ENCODE measurements at places on chromosomes 5 and 9.

DNA sequence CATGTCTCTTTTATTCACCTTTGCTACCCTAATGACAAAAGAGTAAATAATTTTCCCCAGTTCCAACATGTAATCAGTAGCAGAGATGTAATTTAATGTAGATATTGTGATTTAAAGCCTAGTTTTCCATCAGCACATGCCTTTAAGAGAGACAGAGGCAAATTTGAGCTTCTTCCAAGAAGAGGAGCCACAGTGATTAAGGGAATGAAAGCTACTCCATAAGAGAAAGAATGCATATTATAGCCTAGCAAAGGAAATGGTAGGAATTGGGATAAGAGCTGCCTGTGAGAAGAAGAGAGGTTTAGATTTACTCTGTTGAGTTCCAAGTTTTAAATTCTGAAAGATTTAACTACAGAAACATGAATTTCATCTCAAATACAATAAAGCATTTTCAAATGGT lies 591.0 kb upstream of the DMAC1 start:
- no peak for DNase-seq

- peak; percentile 15 for DNase-seq
These were observed 371.4 kb downstream of the PSAT1 start for GRCh38 chr9:78668148-78668832.

DNA sequence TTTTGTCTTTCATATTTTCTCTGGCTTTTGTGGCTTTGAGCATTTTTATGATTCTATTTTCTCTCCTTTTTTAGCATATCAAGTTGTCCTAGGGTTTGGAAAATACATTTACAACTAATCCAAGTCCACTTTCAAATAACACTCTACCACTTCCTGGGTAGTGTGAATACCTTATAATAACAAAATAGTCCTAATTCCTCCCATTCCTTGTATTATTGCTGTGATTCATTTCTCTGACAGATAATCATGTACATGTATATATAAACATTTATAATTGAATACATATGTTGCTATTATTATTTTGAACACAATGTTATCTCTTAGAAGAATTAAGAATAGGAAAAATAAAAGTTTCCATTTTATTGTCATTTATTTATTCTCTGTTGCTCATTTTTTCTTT lies 14.9 kb upstream of the ADAM19 start:
- no peak for DNase-seq

GRCh38 chr5:136006164-136006563 lies 22.6 kb upstream of the TGFBI start:
- DNase-seq: no peak

DNA sequence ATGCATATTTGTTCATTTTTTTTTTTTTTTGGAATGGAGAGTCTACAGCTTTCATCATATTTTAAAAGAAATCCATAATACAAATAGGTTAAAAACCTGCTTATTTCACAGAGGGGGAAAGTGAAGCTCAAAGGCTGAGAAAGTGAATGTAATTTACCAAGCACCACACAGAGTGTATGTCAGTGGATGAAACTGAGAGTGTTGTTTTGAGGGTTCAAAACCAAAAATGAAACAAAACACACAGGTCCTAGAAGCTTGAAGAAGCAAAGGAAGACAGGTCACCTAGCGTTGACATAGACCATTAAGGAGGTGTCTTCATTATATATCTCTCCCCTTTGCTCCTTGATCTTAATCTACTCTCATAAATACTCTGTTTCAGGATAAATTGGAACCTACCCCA lies 7.5 kb downstream of the NMUR2 start:
- DNase-seq: no peak

DNA sequence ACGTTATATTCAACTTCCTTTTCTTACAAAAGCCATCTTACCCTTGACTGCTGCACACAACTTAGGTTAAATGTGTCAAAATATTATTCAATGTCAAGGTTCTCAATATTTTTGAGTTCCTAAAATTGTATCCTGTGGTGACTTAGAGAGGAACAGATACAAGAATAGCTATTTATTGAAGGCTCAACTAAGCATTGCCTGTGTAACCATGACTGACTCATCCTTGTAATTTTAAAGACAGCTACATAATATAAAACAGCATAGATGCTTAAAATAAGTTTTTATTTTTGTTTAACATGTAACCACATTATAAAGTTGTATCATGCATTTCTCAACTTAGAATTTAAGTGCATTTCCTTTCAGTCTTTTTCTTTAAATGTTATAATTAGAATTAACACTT lies 312.9 kb upstream of the RGMB start:
- DNase-seq: no peak

GRCh38 chr9:91710158-91710557 lies 239.9 kb downstream of the ROR2 start:
- DNase-seq: no peak

DNA sequence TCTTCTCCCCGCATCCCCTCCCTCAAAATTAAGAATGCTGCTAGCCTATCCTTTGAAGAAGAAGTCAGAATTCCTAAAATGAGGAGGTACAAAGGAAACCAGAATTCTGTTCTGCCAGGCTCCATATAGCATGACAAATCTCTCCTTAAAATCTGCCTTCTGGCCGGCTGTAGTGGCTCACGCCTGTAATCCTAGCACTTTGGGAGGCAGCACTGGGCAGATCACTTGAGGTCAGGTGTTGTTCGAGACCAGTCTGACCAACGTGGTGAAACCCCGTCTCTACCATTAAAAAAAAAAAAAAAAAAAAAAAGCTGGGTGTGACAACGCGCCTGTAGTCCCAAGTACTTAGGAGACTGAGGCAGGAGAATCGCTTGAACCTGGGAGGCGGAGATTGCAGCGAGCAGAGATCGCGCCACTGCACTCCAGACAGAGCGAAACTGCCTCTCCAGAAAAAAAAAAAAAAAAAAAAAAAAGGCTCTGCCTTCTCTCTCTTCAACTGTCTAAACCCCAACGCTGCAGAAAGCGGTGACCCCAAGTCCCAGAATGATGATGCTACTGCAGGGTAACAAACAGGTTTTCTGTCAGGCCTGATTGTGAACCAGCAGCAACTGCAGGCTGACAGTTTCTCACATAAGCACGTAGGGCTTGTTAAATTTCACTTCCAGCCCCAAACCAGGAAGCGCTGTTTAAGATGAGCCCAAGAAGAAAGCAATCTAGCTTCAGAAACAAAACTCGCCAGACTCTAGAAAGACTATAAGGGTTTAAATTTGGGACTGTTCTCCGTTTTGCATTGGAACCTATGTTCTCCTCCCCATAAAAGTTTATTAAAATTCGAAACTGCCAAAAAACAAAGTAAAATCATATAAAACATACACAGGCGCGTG lies 963 bp upstream of the CAST start:
- DNase-seq: no peak

- DNase-seq: no peak
These were observed 40.0 kb upstream of the DMRT1 start for GRCh38 chr9:801399-802071.

DNA sequence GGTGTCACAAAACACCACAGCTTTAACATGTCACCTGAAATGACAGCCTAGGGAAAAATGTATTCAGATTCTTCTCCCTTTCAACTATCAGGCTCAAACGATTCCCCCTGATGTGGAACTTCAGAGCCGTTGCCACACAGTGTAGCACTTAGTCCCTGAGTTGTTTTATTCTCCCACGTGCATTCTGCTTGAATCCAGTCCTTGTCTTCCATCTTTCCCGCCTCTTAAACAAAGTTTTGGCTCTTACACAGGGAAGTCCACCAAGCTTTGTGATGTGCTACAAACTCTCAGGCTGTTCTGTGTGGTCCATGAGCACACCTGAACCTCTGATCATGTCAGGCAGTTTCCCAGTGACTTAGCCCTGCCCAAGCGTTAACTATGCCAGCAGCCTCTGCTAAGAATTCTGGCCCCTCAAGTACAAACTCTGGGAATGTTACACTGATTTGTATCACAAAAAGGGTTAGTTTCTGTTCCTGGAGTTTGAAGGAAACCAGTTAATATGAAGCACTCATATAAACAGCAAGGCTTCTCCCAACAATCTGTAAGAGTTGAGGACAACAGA lies 45.8 kb upstream of the RNF38 start:
- no peak for DNase-seq

DNA sequence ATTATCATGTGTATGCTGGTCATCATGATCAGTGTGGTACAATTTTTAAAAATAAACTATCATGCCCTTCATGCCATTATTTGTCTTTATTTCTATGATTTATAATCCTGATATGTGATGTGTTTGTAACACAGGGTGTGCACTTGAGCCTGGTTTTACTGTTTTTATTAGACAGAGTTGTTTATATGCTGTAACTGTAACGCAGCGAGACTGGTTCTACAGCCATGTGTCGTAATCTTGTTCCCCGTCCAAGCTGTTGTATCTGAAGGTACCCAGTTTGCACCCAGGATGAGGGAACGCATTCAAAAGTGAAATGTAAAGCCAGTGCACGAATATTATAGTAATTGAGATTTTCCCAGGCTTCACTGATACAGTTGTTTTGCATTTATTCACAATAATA lies 28.2 kb downstream of the SNX18 start:
- no peak for DNase-seq

DNA sequence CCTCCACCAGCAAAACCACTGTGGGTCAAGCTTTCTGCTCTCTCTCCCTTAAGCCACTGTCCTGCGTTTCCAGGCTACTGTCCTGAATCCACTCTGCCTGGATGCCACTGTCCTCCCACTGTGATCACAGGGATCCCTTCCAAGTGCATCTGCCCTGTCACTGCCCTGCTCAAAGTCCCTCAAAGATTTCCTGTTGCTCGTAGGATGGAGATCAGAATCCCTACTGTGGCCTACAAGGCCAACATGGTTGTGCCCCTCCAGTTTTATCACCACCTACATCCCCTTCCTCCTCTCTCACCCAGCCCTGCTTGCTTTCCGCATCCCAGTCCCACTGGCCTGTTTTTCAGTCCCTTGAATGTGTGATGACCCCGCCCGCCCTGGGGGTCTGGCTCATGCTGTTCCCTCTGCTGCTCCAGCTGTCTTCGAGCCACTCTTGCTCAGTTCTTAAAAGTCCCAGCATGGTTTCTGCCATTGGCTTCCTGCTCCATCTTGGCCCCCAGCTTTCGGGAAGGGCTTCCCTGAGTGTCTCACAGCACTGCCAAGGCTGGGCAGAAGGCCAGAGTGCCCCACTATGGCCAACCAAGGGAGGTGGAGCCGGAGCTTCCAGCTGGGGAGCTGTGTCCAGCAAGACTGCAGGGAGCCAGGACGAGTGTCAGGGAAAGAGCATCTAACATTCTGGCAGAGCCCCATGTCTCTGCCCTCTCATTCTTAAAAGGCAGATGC lies 12.9 kb upstream of the FRRS1L start:
- DNase-seq: no peak

DNA sequence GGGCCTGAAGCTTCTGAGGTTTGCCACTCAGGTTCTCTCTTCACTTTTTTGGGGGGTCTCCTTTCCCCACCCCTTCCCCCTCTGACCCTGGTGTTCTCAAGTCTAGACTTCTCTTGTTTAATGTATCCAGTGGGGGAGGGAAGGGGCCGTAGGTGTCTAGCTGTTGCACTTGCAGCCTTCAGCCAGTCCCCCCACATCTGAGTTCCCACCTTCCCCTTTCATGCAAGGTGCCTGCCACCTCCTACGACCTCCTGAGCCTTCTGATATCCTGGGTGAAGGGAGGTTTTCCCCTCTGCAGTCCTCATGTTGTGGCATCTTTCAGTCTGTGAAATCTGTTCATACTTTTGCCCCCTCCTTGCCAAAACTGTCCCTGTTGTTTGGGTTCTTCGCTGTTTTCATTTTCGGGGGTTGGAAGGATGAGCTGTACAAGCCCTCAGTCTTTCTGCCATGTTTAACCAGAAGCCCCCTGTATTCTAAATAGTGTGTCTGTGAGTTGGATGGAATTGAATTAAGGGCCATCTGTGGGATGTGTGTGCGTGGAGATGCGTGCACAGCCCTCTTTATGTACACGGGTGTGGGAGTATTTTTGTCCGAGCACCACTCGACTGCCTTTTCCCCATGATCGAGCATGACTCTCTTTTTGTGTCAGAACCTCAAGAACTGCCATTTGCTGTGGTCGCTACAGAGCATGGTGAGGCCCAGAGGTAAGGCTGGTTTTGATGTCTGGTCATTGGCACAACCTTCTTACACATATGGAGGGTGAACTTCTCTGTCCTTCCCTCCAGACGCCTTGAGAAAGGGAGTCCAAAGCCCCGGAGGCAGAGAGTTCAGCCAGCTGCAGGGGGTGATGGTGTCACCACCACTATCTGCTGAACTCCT lies 23.6 kb downstream of the PRRC2B start:
- no peak for DNase-seq

GRCh38 chr9:9730174-9730573 lies 882.6 kb downstream of the PTPRD start:
- no peak for DNase-seq

- no peak for DNase-seq
These were observed 72.6 kb downstream of the GTF3C4 start for GRCh38 chr9:132742821-132743311.

GRCh38 chr9:2242831-2243330 lies 227.7 kb downstream of the SMARCA2 start:
- DNase-seq: no peak

- DNase-seq: no peak
These were observed 464.5 kb downstream of the ICE1 start for GRCh38 chr5:5886812-5887486.

GRCh38 chr5:67647772-67648171 lies 451.2 kb upstream of the CD180 start:
- no peak for DNase-seq

- DNase-seq: no peak
These were observed 70.3 kb downstream of the INIP start for GRCh38 chr9:112647596-112647995.

DNA sequence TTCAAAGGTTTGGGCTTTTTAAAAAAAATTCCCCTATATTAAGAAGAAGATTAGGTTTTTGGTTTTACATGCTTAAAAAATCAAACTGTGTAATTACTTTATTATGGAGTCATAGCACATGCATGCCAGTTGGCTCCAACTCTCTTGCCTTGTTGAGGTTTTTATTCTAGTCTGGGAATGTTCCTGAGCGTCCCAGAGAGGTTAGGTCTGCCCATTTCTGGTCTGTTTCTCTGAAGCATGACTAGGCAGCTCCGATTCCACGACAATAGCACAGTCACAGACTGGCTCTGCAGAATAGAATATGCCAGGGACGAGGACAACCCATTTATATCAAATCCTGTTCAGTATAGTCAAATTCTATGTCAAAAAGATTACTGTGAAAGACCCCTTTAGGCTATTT lies 217.0 kb downstream of the PCSK5 start:
- DNase-seq: no peak

- DNase-seq: peak; percentile 57
These were observed 23.3 kb downstream of the MCTP1 start for GRCh38 chr5:95261437-95262175.

DNA sequence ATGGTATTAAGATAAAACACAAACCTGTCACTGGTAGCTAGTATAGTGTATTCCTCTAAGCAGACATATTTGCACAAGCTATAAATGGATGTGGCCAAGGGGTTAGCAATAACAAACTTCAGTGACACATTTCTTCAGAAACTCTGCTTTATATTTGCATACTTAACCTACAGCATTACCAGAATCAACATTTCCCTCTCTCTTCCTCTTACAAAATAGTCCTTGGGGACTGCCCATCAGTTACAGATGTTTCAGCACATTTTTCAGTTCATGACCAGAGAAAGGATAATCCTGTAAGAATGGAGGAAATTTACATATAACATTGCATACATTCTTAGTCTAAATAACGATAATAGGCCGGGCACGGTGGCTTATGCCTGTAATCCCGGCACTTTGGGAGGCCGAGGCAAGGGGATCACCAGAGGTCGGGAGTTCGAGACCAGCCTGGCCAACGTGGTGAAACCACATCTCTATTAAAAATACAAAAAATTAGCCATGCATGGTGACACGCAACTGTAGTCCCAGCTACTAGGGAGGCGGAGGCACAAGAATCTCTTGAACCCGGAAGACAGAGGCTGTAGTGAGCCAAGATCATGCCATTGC lies 25.3 kb upstream of the SLC1A1 start:
- DNase-seq: no peak

GRCh38 chr5:31939151-31939550 lies 235.0 kb downstream of the GOLPH3 start:
- DNase-seq: no peak

Data from SW 1271 (cell line).